ENCODE measurements at places on chromosomes 4 and X.

- DNase-seq, result no peak
Observed at GRCh38 chr4:114927881-114928280, 185.5 kb downstream of the NDST4 start.

- no peak for DNase-seq
Observed at GRCh38 chrX:30665471-30665870, 12.2 kb downstream of the GK start.

GRCh38 chr4:54941994-54942552 is 183.3 kb downstream of the KDR start:
- DNase-seq, result no peak

DNA sequence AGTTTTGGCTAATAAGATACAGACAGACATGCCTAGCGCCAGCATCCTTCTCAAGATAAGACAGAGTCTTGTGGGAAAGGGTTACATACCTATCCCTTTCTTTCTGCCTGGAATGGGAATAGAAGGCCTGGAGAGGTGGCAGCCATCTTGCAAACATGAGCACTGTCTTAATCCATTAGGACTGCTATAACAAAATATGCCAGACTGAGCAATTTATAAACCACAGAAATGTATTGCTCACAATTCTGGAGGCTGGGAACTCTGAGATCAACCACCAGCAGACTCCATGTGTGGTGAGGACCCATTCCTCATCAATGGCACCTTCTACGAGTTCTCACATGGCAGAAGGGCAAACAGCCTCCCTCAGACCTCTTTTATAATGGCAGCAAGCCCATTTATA is 26.5 kb upstream of the NEIL3 start:
- DNase-seq, result no peak

DNA sequence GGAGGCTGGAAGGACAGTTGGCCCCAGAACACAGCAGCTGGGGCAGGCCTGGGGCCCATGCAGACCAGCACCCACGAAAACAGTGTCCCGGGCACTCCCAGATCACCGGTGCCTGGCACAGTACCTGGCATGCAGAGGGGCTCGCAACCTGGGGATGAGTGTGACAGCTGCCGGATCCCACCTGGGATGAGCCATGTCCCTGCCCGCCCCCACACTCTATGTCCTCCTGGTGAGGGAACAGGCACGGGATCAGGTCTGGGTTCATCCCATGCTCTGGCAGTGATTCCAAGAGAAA is 22.8 kb upstream of the PPP2R2C start:
- DNase-seq, result peak; percentile 47

- no peak for DNase-seq
Observed at GRCh38 chrX:15856222-15856587, 1.6 kb upstream of the AP1S2 start.

DNA sequence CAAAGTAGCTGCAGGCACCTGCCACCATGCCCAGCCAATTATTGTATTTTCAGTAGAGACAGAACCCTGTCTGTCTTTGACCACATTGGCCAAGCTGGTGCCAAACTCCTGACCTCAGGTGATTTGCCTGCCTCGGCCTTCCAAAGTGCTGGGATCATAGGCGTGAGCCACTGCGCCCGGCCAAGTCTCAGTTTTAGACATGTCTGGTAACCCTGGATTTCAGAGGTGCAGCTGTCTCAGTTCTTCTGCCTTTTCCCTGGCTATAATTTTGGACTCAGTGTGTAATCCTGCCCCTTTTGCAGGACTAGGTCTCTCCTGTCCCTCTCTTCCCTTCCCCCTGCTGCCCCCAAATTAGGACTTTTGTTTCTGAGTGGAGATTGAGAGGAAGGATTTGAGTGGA is 46.6 kb downstream of the FAM193A start:
- DNase-seq, result no peak

GRCh38 chr4:1626151-1626550 is 58.0 kb downstream of the FAM53A start:
- no peak for DNase-seq

GRCh38 chr4:145218251-145218650 is 37.9 kb upstream of the OTUD4 start:
- no peak for DNase-seq

DNA sequence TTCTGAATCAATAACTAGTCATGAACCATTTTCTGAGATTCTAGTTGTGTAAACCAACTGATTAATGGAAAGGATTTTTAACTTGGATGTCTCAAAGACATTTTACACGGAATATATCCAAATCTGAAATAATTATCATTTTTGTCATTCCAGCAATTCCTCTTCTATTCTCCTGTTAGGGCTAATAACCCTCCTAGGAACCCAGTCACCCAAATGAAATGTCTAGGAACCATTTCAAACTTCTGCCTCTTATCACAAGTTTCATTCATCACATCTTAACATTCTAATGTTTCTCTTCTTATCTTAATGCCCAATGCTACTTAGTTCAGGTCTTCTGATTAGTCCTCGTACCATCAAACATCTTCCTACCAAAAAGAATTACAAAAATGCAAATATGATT is 639.8 kb downstream of the DMD start:
- DNase-seq, result no peak

DNA sequence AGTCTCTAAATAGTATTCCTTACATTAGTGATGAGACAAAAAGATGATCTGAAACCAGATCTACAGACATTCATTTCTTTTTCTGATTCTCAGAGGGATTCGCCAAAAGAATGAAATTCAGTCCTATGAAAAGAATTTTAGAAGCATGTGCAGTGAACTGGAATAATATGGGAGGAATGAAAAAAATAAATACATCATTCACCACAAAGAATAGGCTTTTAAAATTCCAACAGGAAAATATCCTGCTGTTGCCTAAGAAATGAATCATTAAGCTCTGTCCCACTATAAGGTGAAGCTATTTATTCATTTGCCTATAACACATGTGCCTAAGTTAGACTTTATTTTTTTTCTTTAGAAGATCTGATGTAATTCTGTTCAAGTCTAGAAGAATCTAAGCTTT is 165.9 kb downstream of the IL15 start:
- DNase-seq, result no peak

GRCh38 chrX:52352551-52352950 is 16.3 kb upstream of the XAGE2 start:
- no peak for DNase-seq

DNA sequence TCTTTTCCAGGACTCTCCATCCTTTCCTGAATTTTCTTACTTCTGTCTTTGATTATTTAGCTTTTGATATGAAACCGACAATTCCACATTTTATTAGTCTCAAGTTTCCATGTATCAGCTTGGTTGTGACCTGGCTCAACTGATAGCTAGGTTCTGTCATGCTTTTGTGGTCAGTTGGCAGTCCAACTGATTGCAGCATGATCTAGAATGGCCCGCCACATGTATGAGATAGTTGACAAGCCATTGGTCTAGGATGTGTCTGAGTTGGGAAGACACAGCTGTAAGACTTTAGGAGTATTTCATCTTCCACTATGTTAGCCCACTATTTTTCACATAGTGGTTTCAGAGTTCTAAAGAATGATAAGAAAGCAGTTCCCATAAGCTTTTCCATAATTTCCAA is 117.5 kb upstream of the GRID2 start:
- no peak for DNase-seq

DNA sequence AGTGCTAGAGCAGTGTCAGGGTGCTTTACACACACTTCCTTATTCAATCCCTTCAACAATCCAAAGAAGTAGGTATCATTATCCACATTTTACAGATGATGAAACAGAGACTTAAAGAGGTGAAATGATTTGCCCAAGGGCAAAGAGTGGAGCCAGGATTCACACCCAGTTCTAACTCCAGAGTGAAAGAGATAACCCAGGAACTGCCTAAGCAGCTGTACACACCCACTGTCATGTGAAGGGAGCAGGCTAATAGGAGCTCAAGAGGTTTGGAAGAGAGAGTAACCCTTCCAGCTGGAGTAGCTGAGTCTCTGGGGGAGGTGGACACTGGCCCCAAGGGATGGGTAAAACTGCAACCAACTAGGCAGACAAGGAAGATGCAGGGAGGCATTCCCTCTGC is 92.5 kb downstream of the FBXL5 start:
- no peak for DNase-seq

DNA sequence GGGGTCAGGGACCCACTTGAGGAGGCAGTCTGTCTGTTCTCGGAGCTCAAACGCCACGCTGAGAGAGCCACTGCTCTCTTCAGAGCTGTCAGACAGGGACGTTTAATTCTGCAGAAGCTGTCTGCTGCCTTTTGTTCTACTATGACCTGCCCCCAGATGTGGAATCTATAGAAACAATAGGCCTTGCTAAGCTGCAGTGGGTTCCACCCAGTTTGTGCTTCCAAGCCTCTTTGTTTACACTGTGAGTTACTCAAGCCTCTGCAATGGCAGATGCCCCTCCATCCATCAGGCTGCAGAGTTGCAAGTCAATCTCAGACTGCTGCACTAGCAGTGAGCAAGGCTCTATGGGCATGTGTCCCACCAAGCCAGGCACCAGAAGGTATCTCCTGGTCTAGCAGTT is 158.1 kb downstream of the DTHD1 start:
- DNase-seq, result no peak

- DNase-seq, result no peak
Observed at GRCh38 chr4:150211016-150211415, 132.8 kb downstream of the DCLK2 start.

GRCh38 chrX:118758511-118758910 is 31.1 kb downstream of the IL13RA1 start:
- no peak for DNase-seq

DNA sequence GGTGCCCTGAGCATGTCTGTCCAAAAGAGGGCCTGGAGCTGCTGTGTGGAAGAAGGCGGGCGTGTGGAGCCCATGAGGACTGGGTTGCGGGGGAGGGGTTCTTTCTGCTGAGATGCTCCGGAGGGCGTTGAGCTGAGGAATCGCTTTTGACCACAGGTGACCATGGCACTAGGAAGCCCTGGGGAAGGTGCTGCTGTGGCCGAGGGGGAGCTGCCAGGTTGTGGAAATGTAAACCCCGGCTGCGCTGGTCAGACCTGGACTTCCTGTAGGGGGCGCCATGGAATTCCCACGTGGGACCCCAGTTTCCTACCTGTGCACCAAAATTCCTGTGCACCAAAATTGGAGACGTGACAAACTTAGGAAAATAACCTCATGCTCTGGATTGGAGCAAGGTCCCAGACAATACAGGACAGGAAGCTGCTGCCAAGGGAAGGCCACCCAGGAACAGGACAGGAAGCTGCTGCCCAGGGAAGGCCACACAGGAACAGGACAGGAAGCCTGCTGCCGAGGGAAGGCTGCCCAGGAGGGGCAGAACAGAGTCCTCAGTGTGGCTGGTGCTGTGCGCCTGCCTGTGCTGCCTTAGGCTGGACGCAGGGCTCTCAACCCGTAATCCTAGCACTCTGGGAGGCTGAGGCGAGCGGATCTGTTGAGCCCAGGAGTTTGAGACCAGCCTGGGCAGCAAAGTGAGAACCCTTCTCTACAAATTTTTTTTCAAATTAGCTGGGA is 28.4 kb upstream of the UVSSA start:
- DNase-seq, result no peak

DNA sequence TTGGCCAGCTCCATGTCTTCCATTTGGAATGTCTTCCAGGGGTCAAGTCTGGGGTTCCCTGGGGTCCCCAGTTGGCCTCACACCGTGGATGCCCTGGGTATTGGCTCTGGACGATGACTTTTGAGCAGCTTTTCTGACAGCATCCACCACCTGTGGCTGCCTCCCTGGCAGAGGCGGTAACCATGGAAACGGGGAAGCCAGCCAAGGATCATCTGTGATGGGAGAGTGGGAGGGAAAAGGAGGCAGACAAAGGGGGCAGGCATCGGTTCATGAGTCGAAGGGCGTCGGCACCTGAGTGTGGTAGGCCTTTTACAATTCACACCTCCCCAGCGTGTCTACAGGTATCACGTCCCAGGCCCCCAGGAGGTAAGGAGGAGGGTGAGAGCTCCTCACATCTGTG is 152.2 kb downstream of the ASMT start:
- DNase-seq, result no peak

Measured in cardiac septum (tissue), 1 donor.